Stimulated activated CD4-positive, alpha-beta T cell treated with anti-CD3 and anti-CD28 coated beads, Interleukin-1b, Interleukin-23, amount 100 ng/mL, for 1 hour (primary cell): ENCODE measurements at places on chromosomes 11 and 22.

GRCh38 chr11:115168686-115169085 is 335.5 kb downstream of the CADM1 start:
- no peak for DNase-seq

DNA sequence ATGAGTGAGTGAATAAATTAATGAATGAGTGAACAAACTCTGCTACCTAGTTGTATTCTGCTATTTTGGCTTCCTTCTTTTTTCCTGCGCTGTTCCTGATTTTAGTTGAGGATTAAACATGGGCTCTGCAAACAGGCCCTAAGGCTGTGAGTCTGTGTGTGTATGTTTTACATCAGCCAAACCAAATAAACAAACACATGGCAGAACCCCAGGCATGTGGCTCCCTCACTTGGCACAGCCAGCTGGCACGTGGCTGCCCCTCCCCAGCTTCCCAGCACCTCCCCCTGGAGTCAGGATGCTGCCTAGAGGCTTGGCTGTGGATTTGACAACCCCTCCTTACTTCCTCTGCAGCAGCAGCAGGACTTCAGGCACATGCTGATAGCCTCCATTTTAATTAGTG is 593.2 kb downstream of the INSC start:
- no peak for DNase-seq

- DNase-seq: no peak
These were observed 99.9 kb upstream of the TBCEL start for GRCh38 chr11:120923866-120924508.

DNA sequence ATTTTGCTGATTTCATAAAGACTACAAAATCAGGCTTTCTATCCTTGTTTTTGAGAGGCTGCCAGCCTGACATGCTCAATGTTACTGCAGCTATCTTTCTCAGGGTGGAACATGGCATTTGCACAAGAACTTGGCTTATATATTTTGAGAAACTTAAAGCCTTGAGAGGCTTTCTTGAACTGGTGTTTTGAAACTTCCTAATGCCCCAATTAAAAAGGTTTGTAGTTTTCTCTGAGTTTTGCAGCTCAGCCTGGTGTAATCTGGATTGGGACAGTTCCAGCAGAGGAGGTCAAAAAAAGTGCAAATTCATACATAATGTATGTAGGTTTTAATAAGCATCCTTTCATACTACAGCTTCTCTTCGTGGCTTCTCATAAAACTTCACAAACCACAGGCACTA is 223.4 kb downstream of the FAM76B start:
- no peak for DNase-seq

DNA sequence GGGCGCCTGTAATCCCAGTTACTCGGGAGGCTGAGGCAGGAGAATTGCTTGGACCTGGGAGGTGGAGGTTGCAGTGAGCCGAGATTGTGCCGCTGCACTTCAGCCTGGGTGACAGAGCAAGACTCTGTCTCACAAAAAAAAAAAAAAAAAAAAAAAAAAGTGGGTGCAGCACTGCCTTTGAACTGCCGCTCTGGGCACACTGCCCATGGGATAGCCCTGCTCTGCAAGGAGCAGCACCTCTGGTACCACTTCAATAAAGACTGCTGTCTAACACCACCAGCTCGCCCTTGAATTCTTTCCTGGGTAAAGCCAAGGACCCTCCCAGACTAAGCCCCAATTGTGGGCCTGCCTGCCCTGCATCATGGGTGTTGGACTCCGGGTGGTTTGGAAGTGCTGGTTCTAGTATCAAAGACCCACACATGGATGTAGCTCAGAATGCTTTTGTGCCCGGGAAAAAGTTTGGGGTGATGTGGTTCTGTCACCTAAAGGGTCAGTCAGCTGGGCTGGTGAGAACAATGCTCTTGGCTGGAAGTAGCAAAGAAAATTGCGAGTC is 444.3 kb downstream of the TBC1D22A start:
- no peak for DNase-seq

- DNase-seq: no peak
These were observed 380.1 kb upstream of the SYN3 start for GRCh38 chr22:33438273-33438672.

DNA sequence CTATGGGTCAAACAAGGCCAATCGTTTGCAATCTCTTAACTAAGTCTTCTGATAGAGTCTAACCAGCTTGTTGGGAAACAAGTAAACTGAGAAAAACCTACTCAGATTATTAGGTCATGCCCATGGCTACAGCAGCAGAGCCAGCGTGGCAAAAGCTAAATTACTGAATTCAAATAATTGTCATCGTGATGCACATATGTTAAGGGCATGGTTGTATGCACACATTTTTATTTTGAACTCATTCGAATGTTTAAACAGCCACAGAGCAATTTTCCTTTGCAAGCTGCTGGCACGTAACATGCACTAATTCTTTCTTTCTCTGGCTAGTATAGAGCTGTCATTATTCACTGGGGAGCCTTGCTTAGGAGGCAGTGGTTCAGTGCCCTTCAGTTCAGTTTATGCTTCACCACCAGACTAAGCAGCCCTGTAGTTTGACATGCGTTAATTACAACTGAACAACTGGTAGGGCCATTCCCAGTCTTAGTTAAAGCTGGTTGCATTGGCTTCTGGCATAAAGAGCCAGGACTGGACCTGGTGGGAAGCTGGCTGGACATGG is 396.4 kb downstream of the METTL15 start:
- no peak for DNase-seq

GRCh38 chr22:31439808-31440207 is 40.4 kb downstream of the DRG1 start:
- no peak for DNase-seq

- no peak for DNase-seq
These were observed 147.9 kb downstream of the ATG16L2 start for GRCh38 chr11:72962084-72962483.

GRCh38 chr22:39638958-39639357 is 68.4 kb downstream of the CACNA1I start:
- no peak for DNase-seq
